ENCODE measurements at places on chromosomes 13 and 19. TPM values are rescaled to one million over a fixed set of nuclear protein-coding genes. Genes with fewer than 3 reads are reported as not detected.

Gene PLVAP
- total RNA-seq = not detected

Gene ATP4B
- not detected for total RNA-seq

Gene LYPD5
- not detected for total RNA-seq

Gene TMEM145
- total RNA-seq = 1.7 TPM

Gene EID2B
- total RNA-seq = 4.8 TPM

Gene NXNL1
- not detected for total RNA-seq

Gene ACP5
- 0.34 TPM for total RNA-seq

Gene HPN
- total RNA-seq = not detected

Gene COL4A2
- 67.4 TPM for total RNA-seq

Gene DACH1
- total RNA-seq = not detected

Gene NFIX
- 13.9 TPM for total RNA-seq

Gene FREM2
- not detected for total RNA-seq

Gene ZNF541
- not detected for total RNA-seq

GRCh38 chr19:4144666-4145249 lies 8.7 kb upstream of the CREB3L3 start:
- DNase-seq = no peak

DNA sequence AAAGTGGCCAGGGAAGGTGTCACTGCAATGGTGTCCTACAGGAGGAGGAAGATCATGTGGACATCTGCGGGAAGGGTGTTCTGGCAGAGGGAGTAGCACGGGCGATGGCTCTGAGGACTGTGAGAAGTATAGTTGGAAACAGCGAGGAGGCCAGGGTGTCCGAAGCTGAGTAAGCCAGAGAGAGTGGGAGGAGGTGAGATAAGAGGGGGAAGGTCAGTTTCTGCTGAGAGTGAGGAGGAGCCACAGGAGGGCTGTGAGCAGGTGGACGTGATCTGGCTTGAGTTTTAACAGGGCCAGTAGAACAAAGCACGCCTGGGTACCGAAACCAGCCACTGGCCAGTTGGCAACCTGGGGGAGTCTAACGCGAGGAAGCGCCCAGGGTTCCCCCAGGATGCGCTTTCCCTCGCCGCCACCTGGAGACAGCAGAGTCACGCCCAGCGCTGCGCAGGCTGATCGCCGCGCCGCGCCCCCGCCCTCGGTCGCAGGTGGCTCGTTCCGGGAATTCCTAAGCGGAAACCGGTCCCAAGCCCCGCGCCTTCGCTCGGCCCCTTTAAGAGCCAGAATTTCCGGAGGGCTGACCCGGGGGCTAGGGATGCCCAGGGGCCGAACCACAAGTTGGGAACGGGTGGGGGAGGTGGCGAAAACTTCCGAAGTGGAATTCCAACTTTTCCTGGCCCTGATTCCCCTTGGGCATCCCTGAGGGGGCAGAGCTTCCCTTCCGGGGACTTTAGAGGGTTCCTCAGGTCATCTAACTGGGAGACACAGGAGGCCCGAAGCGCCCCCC lies 1.1 kb upstream of the LSR start:
- no peak for DNase-seq

- no peak for DNase-seq
Measured at GRCh38 chr13:20667857-20668437, 35.6 kb upstream of the IL17D start.

DNA sequence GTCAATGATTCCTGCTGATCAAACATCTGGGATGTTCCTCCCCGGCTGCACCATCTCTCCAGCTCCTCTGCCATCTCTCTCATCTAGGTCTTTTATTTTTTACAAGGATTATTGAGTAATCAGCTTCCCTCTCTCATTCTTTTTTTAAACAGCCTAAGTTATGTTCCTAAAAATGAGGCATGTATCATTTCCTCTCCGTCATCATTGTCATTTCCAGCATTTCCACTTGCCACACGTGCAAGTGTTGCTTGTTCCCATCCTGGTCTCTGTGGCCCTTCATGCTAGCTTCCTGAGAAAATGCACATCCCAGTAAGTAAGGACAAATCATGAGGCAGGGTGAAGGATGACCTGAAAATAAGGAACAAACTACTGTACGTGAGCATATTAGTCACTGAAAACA lies 102.7 kb upstream of the POSTN start:
- DNase-seq = peak; percentile 52

DNA sequence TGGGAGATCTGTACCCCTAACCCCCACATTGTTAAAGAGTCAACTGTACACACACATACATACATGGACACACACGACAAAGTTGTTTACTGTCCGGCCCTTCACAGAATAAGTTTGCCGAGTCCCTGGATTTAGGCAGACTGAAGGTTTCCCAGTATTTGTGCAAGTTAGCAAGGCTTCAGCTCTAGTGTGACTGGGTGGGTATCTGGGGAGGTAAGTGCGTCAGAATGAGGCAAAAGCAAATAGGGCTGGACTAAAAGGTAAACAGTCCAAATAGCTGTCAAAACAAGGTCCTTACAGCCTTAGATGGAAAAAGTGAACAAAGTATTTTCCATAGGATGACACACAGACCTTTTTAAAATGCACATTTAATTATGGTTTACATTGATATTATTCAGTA lies 228.4 kb upstream of the UFM1 start:
- no peak for DNase-seq

DNA sequence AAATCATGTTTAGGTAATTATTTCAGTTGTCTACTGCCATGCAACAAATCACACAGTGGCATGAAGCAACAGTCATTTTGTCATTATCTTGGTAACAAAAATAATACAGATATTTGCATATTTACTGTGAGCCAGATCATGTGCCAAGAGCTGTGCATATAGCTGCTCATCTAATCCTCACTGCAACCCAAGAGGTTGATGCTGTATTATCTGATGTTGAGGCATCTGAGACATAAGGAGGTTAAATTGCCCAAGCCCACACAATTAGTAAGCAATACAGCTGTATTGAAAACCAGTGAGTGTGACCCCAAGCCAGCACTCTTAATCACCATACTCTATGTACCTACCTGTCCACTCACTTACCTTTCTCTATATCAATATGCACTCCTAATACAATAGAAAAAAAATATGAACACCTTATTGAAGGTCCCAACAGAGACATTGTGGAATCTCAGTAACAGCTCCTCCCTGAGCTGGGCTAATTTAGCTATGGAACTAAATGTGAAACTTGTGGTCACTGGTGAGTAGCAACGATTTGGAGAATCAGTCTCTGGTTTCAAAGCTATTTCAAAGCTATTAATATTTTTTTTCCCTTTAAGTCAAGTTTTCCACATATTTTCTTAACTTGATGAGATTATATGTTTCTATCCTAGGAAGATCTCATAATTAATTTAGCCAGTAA lies 185.2 kb downstream of the KLF12 start:
- no peak for DNase-seq

DNA sequence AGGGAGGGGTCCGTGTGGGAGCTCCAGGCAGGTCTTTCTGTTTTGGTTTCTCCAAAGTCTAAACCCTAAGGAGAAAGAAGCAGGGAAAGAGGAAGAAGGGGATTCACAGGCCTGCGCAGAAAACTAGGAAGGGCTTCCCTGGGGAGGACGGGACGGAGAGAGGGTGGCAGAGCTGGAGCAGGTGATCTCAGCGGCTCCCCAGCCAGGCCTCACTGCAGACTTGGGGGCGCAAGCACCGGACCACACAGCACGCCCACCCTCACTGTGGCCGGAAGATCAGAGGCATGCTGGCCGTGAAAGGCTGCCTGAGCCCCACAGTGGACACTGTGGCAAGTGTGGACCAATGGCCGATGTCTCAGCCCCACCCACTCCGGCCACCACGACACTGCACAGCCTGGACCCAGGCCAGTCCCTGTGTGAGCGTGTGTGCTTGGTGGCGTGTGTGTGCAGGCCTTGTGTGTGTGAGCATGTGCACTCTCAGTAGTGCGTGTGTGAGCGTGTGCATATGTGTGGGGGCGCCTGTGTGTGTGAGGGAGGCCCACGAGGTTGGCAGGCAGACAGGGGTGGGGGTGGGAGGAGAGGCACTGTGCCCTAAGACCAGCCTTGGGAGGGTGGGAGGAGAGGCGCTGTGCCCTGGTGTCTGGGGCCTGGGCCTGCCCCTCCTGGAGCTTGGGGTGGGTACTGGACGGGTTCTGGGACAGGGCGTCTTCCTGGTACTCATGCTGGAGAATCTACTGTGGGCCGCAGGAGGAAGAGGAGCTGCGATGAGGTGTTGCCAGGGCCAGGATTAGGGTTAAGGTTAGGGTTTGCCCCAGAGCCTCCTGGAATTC lies 15.4 kb upstream of the TMEM255B start:
- no peak for DNase-seq

- DNase-seq = no peak
Measured at GRCh38 chr19:41957161-41957837, 1.8 kb downstream of the RABAC1 start.

DNA sequence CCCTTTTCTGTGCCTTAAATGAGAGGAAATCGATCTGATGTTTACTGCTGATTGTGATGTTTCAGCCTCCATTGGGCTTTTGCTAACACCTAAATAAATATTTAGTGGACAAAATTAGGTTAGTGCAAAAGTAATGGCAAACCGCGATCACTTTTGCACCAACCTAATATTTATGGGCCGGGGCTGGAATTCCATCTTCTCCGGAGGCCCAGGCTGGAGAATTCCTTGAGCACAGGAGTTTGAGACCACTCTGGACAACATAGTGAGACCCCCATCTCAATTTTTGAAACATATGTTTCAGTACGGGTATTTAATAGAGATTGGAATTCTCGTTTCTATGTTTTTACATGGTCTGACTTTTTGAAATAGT lies 603 bp downstream of the ZNF880 start:
- no peak for DNase-seq

- no peak for DNase-seq
Measured at GRCh38 chr19:39913682-39914333, 20.6 kb downstream of the FCGBP start.

GRCh38 chr19:29084266-29084665 lies 128.7 kb downstream of the UQCRFS1 start:
- peak; percentile 11 for DNase-seq

- DNase-seq = no peak
Measured at GRCh38 chr19:45474606-45475521, 7.1 kb downstream of the FOSB start.

GRCh38 chr13:112892426-112893206 lies 76.4 kb upstream of the MCF2L start:
- DNase-seq = no peak

GRCh38 chr13:114076329-114077090 lies 55.9 kb downstream of the RASA3 start:
- DNase-seq = no peak

DNA sequence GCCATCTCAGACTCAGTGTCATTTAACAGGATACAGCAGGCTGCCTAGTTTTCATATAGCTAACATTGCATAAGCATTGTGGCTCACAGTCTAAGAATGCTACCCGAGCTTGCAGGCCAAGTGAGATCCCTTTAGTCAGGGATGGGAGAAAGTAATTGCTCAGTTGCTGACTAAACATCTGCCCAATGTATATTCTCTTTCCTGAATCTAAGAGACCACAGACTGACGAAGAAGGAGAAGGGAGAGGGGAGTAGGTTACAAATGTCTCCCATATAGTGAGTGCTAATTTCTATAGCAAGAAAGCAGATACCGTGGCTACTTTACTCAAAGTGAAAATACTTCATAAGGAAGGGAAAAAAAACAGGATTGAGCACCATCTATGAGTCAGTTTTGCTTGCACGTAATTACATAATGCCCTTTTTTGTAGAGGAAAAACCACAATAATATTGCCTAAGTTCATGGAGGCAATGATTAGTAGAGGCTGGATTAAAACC lies 453.9 kb downstream of the COG6 start:
- DNase-seq = peak; percentile 91

GRCh38 chr19:32998722-32999121 lies 26.7 kb downstream of the FAAP24 start:
- no peak for DNase-seq

- no peak for DNase-seq
Measured at GRCh38 chr19:42290523-42291434, 11.2 kb upstream of the PRR19 start.

DNA sequence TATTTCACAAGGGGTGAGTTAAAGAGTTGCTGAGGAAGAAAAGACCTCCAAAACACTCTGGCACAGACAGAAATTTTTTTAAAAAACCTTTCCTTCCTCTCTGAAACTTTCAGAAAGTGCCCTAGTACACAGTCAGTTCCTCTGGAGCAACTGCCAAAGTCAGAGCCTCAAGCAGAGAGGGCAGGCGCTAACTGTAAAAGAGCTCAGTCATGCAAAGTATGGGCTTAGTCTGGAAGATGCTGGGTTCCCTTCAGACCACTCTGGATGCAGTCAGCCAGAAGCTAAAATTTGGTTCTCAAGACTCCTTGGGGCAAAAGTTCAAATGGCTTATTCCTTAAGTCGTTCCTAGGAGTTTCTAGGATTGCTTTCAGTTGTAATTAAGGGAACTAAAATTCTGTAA lies 671.6 kb downstream of the PCDH9 start:
- DNase-seq = no peak

DNA sequence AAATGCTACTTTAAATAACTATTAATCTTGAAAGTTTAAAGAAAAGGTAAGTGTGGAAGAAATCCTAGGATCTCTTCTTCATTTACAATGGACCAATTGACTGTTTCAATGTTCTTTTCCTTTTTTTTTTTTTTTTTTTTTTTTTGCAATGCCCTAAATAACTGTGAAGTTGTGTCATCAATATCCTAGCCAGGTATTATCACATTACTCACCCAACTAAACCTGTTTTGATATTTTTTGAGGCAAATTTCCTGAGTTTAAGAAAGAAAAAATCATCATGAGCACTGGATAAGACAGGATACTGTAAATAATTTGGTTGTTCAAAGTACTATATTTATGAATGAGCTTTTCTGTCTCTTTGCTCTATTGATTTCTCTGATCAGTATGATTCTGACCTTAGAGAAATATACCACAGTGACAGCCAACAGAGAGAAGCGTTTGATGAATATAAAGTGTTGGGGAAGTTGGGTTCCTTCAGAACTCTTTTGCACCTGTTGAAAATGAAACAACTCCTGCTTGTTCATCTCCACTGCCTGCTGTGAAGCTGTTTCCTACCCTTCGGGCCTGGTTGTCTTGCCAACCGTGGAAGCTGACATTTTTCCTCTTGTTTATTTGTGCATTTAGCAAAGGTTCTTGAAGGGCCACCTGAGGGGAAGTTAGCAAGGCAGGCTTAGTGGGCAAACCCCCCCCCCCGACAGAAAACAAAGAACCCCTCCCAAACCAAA lies 1220.5 kb upstream of the SLC10A2 start:
- DNase-seq = no peak

DNA sequence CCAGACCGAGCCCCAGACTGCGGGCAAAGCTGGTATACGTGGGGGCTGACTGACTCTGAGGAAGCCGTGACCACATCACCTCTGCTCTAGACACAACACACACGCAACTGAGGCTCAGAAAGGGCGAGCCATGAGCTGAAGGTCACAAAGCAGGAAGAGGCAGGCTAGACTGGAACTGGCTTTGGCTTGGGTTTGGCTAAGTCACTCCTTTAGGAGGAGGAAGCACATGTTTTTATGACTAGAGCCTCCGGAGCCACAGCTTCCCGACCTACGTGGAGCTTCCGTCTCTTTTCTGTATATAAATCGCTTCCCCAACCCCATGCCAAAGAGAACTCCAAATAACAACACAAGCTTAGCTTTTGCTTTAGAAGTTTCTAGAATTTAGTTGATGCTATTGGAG lies 48.0 kb downstream of the RFX2 start:
- no peak for DNase-seq

GRCh38 chr19:19119325-19120237 lies 18.7 kb downstream of the TMEM161A start:
- DNase-seq = no peak

GRCh38 chr19:43594710-43595604 lies 977 bp downstream of the IRGQ start:
- DNase-seq = peak; percentile 44

- DNase-seq = no peak
Measured at GRCh38 chr13:32748305-32748704, 162.1 kb downstream of the PDS5B start.
